ENCODE measurements at places on chromosomes 3 and 15.

GRCh38 chr3:194076475-194076874 is 59.5 kb upstream of the HES1 start:
- DNase-seq, result no peak

GRCh38 chr3:190831225-190831624 is 31.3 kb downstream of the GMNC start:
- no peak for DNase-seq

- DNase-seq, result no peak
Observed at GRCh38 chr15:57415602-57416001, 39.3 kb downstream of the CGNL1 start.

GRCh38 chr3:11154036-11154952 is at the start of gene HRH1:
Gene HRH1, plus strand, starts transcription at chr3:11154493. Its CDS starts 104,545 bp downstream, at chr3:11259038.
- no peak for DNase-seq

DNA sequence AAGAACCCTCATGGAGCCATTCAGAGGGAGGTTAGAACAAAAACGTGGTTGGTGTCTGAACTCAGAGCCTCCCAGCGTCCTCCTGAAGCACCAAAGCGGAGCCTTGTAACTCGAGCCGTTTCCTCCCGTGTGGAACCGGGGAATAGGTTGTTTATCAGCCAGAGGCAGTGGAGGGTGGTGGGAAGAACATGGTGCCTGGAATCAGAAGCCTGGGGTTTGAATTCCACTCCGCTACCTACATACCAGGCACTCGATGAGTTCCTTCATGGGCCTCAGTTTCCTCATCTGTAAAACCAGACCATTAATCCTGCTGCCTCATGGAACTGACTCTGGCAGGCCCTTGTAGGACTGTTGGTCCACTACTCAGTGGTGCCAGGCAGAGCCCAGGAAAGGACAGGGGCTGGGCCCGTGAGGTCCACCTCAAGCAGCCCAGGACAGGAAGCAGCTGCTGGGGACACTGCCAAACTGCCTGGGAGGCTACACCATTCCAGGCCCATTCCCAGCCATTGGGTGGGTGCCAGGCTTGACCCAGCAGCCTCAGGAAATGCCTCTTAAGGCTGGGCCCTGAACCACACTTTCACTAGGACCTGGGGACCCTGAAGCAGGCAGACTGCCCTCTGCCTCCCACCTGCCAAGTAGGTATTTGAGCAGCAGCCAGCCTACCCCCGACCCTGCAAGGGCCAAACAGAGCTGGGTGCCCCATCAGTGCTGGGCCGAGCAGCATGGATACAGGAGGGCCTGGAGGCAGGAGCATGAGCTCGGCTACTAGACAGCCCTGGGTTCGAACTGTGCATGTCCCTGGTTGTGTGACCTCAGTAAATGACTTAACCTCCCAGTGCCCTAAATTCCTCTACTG is 33.4 kb downstream of the PRKCD start:
- DNase-seq, result no peak

GRCh38 chr3:170465955-170466354 is 47.3 kb downstream of the CLDN11 start:
- DNase-seq, result no peak

- no peak for DNase-seq
Observed at GRCh38 chr3:179745079-179745478, 92.2 kb downstream of the USP13 start.

DNA sequence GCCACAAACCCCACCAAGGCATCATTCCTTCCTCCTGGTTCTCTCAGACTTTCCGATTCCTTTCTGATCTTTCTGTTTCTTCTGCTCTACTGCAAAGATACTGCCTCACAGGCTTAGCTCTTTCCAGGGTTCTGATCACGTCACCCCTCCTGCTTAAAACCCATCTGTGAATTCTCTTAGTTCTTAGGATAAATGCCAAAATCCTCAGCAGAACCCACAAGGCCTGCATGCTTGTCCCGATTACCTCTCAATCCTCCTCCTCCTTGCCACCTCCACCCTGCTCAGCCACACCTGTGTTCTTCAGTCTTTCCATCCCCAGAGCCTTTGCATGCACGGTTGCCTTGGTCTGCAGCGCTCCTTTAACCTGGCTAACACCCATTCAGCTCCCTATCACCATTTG is 84.0 kb downstream of the SRGAP3 start:
- DNase-seq, result no peak

- DNase-seq, result no peak
Observed at GRCh38 chr3:14297784-14298236, 104.6 kb upstream of the SLC6A6 start.

- DNase-seq, result no peak
Observed at GRCh38 chr3:25266677-25267076, 161.4 kb upstream of the RARB start.

GRCh38 chr3:12005951-12006625 is 1.9 kb downstream of the SYN2 start:
- no peak for DNase-seq

- DNase-seq, result no peak
Observed at GRCh38 chr15:100692671-100693070, 90.3 kb downstream of the ASB7 start.

DNA sequence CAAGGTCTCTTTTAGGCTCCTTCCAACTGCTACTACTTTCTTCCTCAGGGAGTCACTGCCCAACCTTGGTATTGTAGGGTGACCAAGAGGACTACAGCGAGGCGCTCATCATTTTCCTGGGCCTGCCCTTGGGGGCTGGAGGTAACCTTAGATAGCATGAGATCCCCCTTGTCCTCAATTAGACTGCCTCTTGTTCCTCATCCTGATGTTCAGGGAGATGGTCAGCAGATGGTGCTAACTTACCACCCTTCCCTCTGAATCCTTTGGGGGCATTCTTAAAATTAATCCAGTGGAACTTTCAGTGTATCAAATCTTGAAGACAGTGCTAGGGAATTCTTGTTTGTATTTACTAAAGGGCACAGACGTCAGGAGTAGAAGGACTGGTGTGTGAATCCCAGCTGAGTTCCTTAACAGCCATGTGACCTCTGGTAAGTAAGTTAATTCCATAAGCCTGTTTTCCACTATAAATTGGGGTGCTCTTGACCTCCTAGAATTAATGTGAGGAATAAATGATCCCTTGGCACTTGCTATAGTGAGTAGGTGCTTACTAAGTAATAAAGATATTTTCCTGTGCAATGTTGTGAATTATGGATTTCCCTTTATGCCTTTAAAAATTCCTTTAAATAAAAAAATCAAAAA is 4.1 kb upstream of the CLPX start:
- DNase-seq, result no peak

DNA sequence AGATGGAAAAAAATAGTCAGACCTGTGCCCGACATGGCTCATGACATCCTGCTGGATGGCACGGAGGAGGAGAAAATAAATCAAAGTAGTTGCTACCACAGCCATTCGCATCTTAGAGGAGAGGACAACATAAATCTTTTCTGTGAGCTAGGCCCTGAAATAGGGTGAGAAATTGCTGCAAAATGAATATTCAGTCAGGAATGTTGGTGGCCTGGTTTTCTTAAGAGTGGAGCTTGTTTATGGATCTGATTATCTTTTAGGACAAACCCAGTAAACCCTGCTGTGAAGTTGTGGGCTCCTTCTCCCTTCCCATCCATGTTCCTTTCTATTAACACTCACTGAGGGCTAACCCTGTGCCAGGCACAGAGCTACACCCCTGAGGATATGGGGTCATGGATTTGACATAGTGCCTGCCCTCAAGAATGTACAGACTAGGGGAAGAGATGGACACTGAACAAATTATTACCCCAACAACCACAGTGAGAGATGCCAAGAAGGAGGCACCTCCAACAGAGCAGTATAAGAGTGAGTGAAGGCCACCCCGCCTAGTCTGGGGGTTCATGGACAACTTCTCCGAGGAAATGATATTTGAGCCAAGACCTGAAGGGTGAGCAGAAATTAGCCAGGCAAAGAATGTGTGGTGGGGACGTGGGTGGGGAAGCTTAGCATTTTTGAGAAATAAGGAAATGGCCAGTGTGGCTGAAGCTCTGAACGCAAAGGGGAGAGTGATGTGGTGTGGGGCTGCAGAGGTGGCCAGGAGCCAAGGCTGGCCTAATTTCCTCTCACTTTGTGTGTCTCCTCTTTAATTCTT is 68.9 kb upstream of the ARL8B start:
- no peak for DNase-seq

GRCh38 chr3:160023476-160023875 is 34.8 kb downstream of the IL12A start:
- no peak for DNase-seq

DNA sequence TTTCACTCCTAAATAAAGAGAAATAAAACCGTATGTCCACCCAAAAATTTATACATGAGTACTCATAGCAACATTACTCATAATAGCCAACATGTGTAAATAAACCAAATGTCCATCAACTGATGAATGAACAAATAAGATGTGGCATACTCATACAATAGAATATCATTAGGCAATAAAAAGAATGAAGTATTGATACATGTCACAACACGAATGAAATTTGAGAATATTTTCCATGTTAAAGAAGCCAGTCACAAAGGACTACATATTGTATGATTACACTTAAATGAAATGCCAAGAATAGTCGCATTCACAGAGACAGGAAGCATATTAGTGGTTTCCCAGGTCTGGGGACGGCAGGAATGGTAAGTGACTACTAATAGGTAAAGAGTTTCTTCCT is 869.2 kb downstream of the IGSF11 start:
- no peak for DNase-seq

DNA sequence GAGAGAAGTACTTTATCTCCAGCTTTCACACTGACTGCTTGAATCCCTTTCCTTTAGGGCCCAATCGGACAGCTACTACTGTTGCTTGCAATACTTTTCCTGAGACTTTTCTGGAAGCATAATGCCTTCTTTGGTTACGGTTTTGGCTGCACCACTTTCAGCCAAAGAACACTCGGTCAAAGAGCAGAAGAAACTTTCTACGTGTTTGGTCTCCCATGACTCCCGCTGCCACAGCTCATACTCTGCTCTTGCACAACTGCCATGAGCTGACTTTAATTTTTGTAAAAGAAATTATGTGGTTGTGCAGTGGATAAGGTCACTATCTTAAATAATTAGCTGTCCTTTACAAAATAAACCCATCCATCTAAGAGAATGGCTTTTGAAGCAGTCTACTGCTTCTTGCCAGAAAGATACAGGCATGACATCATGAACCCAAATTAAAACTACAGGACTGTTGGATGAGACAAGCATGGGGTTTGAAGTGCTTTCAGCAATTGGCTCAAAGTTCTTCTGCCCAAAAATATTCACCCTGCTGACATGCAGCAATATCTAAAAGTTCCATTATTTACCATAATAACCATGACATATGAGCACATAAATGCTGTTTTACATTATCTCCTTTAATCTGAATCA is 42.0 kb downstream of the PROS1 start:
- DNase-seq, result no peak

- DNase-seq, result no peak
Observed at GRCh38 chr3:69914395-69914794, 85.1 kb upstream of the SAMMSON start.

GRCh38 chr15:68733666-68734065 is 87.0 kb downstream of the ANP32A start:
- DNase-seq, result no peak

GRCh38 chr3:181851063-181851462 is 139.3 kb downstream of the SOX2 start:
- no peak for DNase-seq

Data from T-helper 22 cell (primary cell).